ENCODE measurements at places on chromosomes 2 and 18. TPM values are rescaled to one million over a fixed set of nuclear protein-coding genes. Genes with fewer than 3 reads are reported as not detected.

Gene TMEM247
- not detected for polyA plus RNA-seq

Gene STARD6
- polyA plus RNA-seq: not detected

Gene QPCT
- 180 TPM for polyA plus RNA-seq

Gene IKZF2
- polyA plus RNA-seq: 0.97 TPM

Gene CROCC2
- 0.32 TPM for polyA plus RNA-seq

Gene SLC5A7
- 0.53 TPM for polyA plus RNA-seq

Gene RND3
- polyA plus RNA-seq: 29.0 TPM

Gene CAPN13
- polyA plus RNA-seq: 0.10 TPM

Gene SLC35F6
- 49.8 TPM for polyA plus RNA-seq

Gene MYOM1
- polyA plus RNA-seq: 3.8 TPM

Gene MERTK
- polyA plus RNA-seq: 66.5 TPM
